Stimulated activated CD4-positive, alpha-beta T cell treated with anti-CD3 and anti-CD28 coated beads, TNF-alpha, amount 100 ng/mL, for 48 hours (primary cell): ENCODE measurements at places on chromosomes 3 and 15.

DNA sequence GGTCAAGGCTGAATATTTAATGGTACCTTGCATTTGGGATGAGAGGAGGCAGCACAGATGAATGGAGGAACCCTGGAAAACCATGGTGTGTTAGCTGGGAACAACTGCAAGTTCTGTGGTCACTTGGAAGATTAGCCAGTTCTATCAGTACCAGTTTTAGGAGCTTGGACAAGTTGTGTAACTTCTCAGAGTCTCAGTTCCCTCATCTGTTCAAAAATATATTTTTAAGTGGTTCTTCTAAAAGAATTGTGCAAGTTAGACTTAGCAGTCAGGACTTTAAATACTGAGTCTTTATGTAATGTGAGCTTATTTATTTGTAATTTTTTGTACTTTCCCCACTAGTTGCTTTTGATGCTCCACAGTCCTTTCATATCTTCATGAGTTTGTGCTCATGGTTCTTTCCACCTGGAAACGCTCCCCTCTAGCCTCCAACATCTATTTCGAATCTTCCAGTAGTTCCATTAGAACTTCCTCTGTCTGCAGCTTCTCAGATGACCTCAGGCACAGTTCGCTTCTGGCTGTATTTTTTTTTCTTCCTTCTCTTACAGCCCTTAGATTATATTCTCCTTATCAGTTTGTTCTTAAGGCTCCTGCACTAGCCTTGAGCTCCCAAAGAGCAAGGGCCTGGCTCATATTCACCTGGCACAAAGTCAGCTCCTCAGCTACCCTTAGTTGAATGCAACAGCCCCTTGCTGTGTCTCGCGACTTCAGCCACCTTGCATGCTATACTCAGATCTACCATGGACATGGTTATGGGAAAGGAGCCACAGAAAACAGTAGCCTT lies 27.1 kb downstream of the ITPR1 start:
- no peak for DNase-seq

- DNase-seq, result no peak
Measured at GRCh38 chr15:80036071-80036470, 23.4 kb upstream of the ZFAND6 start.

GRCh38 chr3:135082706-135083105 lies 287.6 kb downstream of the EPHB1 start:
- DNase-seq, result no peak

DNA sequence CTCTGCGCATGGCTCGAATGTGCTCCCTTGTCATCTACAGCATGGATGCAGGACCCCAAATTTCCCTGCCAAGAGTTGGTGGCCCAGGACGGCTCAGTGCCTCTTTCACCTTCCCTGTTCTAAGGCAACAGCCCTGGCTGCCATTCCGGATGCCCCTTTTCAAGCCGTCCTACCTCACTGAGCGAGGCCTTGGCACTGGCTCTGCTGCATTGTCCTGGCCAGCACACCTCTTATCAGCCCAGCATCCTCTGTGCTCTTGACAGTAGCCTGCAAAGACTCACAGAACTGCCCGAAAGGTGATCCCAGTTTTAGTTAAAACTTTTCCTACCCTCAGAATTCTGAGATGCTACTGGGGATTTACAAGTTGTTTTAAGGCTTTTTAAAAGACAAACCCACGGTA lies 122.0 kb downstream of the MECOM start:
- no peak for DNase-seq

DNA sequence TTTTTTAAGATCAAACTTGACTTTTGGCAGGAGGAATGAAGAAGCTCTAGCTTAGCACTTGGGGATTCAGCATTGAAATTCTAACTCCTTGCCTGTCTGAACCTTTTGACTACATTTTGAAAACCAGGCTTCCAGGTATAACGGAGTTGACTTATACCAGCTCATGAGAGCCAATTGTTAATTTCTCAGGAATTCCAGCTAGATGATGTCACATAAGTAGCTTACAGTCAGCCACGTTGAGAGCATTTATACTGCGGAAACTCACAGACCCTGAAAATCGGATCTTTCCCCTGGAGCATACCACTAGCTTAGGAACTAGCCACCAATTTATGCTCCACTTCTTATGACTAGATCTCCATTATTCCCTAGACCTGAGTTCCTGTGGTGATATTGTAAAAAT lies 321.4 kb upstream of the DPH6 start:
- DNase-seq, result no peak

DNA sequence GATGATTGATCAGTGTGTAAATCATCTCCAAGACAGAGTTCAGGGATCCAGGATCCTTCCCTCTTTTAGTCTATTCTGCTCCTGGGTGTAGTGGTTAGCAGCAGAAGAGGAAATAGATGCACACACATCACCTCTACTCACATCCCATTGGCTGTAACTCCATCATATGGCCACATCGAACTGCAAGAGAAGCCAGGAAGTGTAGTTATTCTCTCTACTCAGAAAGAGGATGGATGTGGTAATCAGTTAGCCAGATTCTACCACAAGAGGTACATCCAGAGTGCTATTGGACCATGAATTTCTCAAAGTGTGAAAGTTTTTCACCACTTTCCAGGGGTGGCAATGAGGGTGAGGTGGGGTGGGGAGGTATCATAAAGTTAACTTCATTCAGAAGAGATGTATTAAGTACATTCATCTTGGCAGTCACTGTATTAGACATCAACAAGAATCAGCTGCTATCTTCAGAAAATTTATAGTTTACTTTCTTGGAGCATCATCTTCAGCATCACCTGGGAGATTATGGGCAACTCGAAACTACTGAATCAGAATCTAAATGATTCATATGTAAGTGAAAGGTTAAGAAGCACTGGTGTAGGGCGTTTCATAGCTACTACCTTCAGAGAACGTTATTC lies 60.6 kb upstream of the GAP43 start:
- DNase-seq, result no peak

- DNase-seq, result no peak
Measured at GRCh38 chr15:65312400-65312916, 8.0 kb downstream of the RNU5B-1 start.

DNA sequence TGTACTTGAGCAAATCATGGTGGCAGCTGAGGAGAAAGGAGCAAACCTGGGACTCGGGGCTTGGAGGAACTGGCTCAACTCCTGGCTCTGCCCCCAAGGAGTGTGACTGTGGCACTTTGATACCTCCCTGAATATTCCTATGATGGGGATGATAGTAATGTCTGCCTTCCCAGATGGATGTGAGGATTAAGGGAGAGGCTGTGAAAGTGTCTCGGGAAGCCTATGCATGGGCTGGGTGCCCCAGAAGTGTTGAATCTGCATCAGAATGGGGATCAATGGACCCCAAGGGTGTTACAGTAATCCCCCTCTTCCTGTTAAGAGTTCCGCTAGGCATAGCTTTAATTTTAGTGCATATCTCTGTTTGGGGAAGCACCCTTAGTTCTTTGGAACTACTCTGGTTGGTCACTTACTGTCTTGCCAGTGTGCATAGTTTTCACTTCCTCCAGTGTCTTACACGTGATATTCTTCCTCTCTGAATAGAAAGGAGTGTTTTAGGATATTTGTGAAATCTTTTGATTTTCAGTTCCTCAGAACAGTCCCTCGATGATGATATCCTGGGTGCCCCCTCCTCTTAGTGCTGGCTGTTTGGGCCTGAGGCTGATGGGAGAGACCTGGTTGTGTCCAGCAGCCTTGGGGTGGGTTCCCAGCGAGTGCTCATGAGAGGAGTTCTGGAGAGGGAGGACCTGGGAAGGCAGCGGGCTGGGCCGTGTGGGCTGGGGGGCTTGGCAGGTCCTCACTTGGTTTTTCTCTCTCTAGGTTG lies 97.5 kb downstream of the CHDH start:
- DNase-seq, result no peak

DNA sequence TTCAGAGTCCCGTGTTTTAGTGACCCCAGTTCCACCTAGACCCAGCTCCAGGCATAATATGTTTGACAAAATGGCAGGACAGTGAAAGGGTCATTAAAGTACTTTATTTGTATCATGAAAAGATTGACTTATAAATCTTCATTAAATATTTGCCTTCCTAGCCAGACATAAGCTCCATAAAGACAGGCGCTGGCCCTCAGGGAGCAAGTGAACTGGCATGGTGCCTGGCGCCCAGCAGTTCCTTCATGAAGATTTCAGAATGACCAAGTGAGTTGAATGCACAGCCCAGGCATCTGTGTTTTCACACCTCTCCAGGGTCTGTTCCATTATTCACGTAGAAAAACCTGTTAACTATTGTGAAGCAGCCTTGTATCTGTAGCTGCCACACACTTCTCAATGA lies 166.2 kb downstream of the GAP43 start:
- no peak for DNase-seq

DNA sequence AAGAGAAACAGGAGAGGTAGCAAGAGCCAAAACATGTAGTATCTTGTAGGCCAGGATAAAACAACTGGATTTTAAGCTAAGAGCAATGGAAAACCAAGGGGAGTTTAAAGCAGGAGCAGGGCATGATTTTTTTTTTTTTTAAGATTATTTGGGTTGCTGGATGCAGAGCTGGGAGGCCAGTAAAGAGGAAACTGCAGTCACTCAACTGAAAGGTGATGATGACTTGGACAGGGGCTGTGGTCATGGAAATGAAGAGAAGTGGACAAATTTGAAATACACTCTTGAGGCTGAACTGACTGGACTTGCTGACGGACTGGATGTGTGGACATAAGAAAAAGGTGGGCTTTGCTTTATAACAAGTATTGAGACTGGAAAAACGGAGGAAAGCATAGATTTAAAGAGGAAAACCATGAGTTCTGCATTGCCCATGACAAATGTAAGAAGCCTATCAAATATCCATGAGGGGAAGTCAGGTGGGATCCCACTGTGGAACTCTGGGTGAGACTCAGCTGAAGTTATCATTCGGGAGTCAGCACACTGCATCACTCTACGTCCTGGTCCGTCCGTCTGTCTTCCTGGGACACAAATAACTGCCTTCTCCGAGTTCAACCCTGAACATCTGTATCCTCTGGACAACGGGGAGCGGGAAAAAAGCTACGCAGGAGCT lies 688 bp downstream of the XPC start:
- DNase-seq, result no peak

DNA sequence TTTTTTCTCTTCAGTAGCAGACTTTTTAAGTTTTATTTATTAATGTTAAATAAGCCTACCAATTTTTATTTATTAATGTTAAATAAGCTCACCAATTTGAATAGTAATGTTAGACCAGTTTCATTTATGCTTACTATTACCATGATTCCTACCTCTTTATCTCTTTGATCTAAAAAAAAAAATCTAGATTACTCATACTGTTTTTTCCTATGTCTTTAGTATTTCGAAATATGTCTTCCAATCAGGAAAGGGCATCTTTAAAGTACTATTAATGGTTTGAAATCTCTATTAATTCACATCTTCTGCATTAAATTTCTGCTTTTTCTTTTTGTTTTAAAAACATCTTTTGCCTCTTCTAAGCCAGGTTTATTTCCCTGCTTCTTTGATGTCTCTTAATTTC lies 27.5 kb upstream of the MAPKBP1 start:
- DNase-seq, result no peak

DNA sequence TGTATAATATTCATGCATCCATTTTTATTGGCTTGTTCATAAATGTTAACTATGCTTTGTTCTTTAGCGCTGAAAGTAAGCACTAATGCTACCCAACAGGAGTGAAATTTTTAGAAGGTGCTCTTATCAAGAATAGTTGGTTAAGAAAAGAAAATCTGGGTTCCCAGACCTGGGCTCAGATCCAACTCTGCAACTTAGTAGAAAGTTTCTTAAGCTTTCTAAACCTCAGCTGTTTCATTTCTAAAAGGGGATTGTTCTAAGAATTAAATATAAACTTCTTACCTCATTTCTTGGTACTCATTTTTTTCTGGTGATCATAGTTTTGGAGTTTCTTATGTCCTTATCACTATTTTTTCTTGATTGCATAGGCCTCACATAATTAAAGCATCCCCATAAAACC lies 12.1 kb downstream of the ARPP21 start:
- DNase-seq, result no peak

DNA sequence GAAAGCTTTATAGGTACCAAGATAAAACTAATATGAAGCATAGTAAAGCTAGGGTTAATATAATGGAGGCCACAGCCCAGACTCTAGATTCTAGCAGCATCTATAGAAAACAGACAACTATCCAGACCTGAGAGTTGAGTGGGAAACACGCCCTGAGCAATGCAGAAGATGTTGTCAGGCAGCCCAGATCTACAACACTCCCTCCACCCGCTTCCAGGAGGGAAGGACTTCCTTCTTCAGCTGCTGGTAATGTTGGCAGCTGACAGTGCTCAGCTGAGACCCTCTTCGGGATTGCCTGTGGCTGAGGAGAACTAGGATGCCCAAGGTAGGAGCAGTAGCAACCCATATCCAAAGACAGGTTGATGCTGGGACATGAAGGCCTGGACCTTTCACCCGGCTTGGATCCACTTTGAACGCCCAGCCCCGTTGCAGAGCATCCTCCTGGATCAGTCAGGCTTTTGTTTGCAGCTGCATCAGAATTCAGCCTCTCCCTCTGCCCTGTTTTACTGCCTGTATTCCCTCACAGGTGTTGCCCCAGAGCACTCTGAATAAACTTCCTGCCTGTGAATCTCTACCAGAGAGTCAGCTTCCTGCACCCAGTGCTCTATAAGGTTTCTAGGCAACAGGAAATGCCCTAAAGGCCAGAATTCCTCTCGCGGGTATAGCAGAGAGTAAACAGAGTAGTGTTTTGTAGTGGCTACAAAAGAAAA lies 174.7 kb upstream of the IL12A start:
- DNase-seq, result no peak

- no peak for DNase-seq
Measured at GRCh38 chr3:194906229-194906629, 220.5 kb downstream of the FAM43A start.

DNA sequence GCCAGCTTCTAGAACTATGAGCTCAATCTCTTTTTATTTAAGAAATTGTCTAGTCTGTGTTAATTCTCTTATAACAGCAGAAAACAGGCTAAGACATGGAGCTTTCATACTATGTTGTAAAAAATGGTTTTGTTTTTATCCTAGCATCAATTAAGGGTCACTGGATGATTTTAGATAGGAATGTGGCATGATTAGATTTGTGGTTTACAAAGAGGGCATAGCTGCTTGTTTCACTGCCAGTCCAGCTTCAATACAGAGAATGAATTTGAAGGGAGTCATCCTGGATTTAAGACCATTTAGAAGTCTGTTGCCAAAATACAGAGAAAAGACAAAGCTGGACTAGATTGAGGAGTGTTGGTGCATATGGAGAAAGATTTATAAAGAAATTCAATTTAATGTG lies 532.6 kb upstream of the CCDC54 start:
- no peak for DNase-seq

GRCh38 chr3:172616031-172616461 lies 92.8 kb upstream of the TNFSF10 start:
- DNase-seq, result no peak

- DNase-seq, result no peak
Measured at GRCh38 chr15:48411971-48412591, 80.9 kb downstream of the DUT start.

- DNase-seq, result no peak
Measured at GRCh38 chr3:71067977-71068654, 515.4 kb downstream of the FOXP1 start.

- no peak for DNase-seq
Measured at GRCh38 chr3:184620475-184621119, 59.0 kb downstream of the EPHB3 start.

GRCh38 chr3:151459358-151459757 lies 1.5 kb downstream of the IGSF10 start:
- no peak for DNase-seq
